ENCODE measurements at places on chromosomes 1 and 21.

- DNase-seq, result no peak
Observed at GRCh38 chr1:229643996-229644745, 18.1 kb downstream of the URB2 start.

- DNase-seq, result no peak
Observed at GRCh38 chr1:213399695-213400094, 348.7 kb downstream of the RPS6KC1 start.

- no peak for DNase-seq
Observed at GRCh38 chr1:1470626-1471388, 758 bp upstream of the ATAD3B start.

DNA sequence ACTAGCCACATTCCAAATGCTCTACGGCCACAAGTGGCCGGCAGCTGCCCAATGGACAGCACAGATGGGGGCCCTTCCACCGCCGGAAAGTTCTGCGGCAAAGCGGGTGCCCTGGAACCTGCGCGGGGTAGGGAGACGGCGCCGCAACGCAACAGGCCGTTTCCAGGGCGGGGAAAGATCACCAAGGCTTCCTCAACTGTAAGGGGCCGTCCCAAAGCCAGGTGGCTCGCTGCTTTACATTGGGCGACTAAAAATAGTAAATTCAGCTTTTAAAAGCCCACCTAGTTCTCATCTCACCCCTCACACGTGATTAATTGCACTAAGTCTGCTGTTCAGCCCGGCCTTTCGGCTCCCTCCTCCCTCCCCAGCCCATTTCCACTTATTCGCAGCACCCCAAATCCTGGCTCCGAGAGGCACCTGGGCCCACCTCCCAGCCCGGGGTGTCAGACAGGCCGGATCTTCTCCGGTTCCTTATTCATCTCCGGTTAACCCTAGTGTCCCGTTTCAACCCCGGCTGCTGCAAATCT lies 643 bp downstream of the CFAP298 start:
- no peak for DNase-seq

DNA sequence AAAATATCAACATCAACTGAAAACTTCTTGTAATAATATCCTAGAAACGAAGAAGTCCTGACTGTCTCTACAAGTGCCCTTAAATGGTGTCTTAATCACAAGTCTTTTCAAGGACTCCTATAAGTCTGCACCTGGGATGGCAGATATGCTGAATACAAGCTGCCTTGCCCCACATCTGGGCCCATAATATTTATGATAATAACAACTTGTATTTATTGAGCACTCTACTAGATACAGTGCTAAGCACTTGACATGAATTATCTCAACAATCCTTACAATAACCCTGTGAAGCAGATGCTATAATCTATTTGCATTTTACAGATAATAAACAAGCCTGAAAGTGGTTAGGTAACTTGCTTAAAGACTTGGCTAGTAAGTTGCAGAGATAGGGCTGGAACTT lies 78.0 kb upstream of the ZNF648 start:
- no peak for DNase-seq

DNA sequence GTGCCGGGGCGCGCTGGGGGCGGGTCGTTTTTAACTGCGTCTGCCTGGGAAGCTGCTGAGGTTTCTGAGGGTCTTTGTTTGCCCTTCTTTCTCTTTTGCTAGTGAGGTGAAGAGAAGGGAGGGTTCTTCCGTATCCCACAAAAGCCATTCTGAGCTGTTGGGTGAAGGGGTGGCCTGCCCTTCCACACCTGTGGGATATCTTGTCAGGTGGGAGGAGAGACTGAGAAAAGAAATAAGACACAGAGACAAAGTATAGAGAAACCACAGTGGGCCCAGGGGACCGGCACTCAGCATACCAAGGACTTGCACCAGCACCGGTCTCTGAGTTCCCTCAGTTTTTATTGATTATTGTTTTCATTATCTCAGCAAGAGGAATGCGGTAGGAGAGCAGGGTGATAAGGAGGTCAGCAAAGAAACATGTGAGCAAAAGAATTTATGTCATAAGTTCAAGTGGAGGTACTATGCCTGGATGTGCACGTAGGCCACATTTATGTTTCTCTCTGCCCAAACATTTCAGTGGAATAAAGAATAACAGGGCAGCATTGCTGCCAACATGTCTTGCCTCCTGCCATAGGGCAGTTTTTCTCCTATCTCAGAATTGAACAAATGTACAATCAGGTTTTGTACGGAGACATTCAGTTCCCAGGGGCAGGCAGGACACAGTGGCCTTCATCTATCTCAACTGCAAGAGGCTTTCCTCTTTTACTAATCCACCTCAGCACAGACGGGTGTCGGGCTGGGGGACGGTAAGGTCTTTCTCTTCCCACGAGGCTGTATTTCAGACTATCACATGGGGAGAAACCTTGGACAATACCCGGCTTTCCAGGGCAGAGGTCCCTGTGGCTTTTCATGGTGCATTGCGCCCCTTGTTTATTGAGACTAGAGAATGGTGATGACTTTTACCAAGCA lies 972 bp downstream of the PGBD2 start:
- DNase-seq, result no peak

- DNase-seq, result no peak
Observed at GRCh38 chr1:69483246-69483645, 84.5 kb upstream of the LRRC7 start.

GRCh38 chr1:232486006-232486405 lies 143.9 kb downstream of the SIPA1L2 start:
- no peak for DNase-seq

DNA sequence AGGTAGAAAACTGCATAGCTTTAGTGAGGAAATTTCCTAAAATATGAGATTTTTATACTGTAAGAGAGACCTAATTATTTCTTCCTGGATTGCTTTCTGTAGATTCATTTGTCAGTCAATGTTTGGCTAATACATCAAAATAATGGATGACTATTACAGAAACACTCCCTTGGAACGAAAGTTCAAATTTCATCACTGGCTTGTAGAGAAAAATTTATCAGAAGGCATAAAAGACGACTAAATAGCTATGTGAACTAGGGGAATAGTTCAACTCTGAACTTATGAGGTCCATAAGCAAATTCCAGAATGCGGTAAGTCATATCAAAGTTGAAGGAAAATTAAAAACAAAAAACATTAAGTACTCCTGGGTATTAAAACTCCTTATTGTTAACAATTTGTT lies 36.0 kb downstream of the WNT2B start:
- no peak for DNase-seq

DNA sequence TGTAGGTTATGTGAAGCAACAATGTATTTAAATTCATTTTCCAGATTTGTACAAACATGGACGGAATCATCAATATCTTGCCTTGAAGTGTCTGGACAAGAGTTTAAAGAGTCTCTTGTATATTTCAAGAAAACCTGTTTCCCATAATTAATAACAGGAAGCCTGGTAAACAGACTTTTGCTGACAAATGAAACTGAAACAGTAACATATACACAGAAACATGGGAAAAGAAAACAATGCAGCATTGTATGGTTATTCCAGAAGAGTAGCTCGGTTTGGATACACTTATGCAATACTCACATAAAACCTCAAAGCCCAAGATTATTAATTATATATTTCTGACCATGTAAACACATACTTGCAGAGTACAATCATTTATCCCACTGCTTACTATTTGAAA lies 265.5 kb downstream of the PTPRC start:
- no peak for DNase-seq

GRCh38 chr1:183070234-183070922 lies 47.2 kb downstream of the LAMC1 start:
- DNase-seq, result no peak

DNA sequence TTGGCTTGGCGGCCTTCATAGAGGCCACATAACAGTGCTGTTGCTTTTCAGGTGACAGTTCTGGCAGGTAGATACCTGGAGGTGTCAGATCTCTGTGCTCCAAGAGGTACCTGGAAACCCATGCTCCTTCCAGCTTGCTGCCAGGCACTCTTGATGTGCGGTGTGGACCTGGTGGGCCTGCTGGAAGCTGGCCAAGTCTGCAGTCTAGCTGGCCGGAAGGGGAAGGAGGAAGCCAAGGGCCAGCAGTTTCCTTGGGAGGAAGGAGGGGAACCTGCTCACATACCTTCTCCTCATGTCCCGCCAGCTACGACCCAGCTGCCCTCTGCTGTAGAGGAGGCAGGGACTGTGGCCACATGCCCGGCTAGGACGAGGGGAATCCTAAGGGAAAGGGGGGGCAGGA lies 166.4 kb upstream of the AJAP1 start:
- DNase-seq, result no peak

DNA sequence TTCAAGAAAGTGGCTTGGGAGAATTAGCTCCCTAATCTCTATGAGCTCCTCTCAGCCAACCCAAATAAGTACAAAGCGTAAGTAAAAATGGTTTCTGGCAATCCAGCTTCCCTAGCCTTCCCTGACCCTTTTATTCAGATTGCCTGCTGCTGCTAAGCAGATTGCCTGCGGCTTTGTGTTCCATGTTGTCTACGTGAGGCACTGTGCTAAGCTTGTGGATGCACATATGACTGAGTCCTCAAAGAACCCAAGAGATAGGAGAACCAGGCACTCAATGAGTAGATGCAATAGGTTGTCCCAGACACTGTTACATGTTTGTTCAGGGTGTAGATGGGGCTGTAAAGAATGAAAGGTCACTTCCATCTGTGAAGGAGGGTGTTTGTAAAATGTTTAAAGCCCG lies 6.3 kb upstream of the OSBPL9 start:
- DNase-seq, result no peak

GRCh38 chr1:113784104-113784779 lies 25.0 kb upstream of the PHTF1 start:
- DNase-seq, result no peak

- no peak for DNase-seq
Observed at GRCh38 chr1:66286307-66286706, 247.6 kb upstream of the SGIP1 start.

DNA sequence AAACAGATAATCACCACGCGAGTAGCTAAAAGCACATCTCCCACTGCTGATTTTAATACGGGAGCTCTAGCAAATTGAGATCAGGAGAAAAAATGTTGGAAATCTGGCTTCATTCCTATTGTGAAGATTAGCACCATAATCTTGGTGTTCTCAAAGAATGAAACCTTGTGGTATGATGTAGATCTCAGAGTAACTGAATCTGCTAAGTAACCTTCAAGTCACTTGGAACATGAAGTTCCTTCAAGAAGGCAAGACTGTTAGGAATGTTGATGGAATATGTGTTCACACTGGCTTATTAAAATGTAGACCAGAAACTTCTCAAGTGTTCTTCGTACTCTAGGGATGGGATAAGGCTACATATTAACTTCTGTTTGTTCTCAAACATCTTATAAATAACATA lies 117.4 kb upstream of the CHRM3 start:
- no peak for DNase-seq

GRCh38 chr1:240149484-240150094 lies 57.9 kb downstream of the FMN2 start:
- no peak for DNase-seq

GRCh38 chr1:97745912-97746311 lies 174.9 kb downstream of the DPYD start:
- DNase-seq, result no peak

DNA sequence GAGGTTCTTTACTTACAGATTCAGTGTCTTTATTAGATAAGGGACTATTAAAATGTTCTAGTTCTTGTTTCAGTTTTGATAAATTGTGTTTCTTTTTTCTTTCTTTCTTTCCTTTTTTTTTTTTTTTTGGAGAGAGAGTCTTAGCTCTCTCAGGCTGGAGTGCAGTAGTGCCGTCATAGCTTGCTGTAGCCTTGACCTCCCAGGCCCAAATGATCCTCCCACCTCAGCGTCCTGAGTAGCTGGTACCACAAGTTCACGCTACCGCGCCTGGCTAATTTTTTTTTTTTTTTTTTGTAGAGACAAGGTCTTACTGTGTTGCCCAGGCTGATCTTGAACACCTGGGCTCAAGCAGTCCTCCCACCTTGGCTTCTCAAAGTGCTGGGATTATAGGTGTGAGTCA lies 76.6 kb downstream of the TMEM200B start:
- DNase-seq, result no peak

GRCh38 chr1:96771847-96772246 lies 50.3 kb downstream of the PTBP2 start:
- DNase-seq, result no peak

GRCh38 chr1:17348593-17349234 lies 23.3 kb upstream of the PADI6 start:
- no peak for DNase-seq

- DNase-seq, result peak; percentile 65
Observed at GRCh38 chr1:89843273-89844130, 22.7 kb downstream of the LRRC8D start.

DNA sequence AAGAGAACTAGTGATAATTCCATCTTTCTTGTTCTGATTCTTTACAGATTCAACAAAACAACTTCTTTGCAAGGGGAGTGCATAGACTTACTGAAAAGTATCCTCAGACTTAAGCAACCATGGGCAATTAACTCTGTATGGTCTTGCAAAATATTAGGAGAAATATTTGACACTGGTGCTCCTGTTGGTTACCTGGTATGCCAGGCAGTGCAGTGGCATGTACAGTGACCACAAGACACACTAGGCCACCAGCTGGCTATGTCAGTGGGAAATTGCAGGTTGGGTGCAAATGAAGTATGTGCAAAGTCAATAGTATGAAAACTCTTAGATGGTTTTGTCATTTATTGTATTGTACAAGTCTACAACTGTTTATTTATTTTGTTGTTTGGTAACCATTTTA lies 34.5 kb downstream of the EPS15 start:
- DNase-seq, result no peak

DNA sequence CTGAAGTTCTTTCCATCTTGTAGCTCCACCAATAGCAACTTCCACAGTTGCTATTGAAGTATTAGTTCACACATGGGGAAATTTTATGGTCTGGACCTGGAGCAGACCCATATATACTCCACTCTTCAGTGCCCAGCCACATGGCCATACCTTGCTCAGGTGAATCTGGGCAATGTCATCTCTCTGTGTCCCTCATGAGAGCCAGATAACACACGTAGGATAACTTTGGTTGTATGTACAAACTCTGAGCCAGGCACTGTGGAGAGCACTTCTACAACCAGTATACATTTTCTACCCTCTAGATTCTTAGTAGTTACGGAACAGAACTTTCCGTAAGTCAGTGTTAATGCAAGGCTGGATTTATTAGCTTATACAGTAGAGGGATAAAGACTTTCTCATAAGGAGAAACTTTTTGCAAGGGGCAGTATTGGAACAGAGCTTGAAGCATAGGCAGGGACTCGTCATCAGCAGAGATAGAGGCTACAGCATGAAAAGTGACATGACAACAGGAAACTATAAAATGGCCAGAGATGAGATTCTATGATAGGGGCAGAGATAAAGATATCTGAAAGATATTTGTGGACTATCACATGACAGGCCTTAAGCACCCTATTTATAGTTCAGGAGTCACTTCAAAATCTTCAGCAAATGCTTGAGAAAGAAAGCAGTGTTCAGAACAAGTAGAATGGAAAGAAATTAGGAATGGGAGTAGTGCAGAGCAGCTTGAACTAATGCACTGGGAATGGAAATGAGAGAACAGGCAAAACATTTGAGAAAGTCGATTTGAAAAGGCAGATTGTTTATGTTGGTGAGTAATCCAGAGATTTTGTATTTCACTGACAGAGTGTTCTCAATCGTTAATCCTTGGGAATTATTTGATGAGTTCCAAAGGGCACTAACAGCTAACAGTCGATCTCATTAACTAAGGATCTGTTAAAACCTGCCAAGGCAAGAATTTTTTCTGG lies 481.8 kb downstream of the USP25 start:
- DNase-seq, result no peak

- no peak for DNase-seq
Observed at GRCh38 chr1:163585796-163586195, 264.0 kb downstream of the NUF2 start.
